C1 segment of cervical spinal cord (tissue), 14 donors: ENCODE measurements at places on chromosomes 16 and 17.

DNA sequence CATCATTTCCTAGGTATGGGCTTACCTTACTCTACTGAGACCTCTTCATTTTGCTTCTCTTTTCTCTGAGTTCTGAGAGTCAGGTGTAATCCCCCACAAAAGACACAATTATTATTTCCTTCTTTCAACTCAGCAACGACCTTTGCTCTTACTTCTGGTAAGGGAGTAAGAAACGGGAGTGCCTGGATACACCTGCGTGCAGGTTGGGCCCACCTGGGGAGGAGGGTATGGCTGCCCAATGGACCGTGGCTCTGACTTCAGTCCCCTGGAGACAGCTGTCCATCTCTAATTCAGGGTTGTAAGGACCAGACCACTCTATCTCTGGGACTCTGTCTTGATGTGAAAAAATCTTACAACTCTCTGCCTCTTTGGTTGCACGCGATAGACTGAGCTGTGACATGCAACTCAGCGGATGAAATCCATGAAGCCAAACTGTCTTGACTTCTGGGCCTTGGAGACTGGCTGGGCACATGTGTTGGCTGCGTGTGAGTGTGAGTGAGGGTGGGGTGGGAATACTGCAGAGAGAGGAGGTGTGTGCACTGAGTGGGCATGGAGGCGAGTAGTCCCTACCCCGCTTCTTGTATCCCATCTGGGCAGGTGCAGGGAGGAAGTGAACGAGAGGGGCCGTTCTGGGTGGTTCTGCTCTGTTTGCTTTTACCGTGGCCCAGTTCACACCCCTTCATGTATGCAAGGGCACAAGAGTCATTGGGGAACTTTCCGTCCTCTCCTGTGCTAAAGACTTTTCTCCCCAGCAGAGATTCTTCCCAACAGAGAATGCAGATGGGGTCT is 1.2 kb downstream of the TMEM238L start:
- DNase-seq = no peak

DNA sequence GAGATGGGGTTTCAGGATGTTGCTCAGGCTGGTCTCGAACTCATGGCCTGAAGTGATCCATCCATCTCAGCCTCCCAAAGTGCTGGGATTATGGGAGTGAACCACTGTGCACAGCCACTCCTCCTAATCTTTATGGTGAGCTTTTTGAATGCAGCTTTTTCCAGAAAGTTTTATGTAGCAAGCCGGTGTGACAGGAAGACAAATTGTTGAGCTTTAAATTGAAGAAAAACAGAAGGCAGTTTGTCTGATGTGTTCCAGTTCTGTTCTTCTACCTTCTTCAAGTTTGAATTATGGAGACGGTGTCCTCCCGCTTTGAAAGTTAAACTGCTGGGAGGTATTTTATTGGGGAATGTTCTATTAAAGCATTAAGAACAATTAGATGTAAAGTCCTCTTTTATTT is 177.1 kb downstream of the SNX29 start:
- no peak for DNase-seq

GRCh38 chr16:22320572-22321339 is 23.5 kb downstream of the POLR3E start:
- DNase-seq = no peak

DNA sequence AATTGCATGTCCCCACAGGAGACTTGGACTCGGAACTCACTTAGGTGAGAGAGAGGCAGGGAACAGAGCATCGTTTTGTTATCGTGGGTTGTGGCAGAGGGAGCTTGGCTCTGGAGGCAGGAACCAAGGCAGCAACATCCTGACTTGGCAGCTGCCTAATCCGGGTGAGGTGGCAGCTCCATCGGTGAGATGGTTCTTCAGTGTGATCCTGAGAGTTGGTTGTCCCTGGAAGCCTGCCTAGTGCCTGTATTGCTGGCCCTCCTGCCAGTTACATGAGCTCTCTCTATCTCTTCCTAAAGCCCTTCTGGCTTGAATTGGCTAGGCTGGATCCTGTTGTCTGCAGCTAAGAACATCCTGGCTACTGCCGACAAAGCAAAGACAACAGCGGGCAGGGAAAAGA is 19.9 kb upstream of the SEC14L1 start:
- peak; percentile 24 for DNase-seq

DNA sequence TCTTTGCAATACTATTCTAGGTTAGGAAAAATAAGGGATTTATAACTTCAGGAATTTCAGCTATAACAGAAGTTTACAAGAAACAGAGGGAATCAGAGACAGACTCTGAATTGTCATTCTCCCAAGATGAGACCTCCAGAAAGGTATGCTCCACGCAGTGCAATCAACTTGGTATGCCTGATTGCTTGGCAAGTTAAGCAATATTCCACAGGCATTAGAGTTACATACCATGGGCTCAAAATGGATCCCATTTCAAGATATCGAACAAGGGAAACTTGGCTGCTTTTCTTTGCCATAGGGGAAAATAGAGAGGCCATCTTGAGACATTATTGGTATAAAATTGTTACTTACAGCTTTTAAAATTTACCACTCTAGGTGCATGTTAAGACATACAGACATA is 615.6 kb upstream of the SOX9 start:
- DNase-seq = no peak

GRCh38 chr17:2874189-2874686 is 78.0 kb downstream of the RAP1GAP2 start:
- no peak for DNase-seq

DNA sequence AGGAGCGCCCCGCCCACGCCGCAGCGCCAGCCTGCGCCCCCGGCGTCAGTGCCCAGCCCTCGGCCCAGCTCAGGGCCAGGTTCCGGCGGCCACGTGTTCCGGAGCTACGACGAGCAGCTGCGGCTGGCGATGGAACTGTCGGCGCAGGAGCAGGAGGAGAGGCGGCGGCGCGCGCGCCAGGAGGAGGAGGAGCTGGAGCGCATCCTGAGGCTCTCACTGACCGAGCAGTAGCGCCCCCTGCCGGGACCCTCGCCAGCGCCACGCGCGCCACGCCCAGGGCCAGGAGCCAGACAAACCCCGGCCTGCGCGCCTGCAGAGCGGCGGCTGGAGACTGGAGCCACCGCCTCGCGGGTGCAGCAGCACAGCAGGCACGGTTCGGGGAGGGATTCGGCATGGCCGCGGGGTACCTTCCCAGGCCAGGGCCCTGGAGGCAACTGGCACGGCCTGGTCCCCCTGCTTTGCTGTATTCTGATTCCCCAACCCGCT is 9.3 kb downstream of the CORO6 start:
- DNase-seq = peak; percentile 83

DNA sequence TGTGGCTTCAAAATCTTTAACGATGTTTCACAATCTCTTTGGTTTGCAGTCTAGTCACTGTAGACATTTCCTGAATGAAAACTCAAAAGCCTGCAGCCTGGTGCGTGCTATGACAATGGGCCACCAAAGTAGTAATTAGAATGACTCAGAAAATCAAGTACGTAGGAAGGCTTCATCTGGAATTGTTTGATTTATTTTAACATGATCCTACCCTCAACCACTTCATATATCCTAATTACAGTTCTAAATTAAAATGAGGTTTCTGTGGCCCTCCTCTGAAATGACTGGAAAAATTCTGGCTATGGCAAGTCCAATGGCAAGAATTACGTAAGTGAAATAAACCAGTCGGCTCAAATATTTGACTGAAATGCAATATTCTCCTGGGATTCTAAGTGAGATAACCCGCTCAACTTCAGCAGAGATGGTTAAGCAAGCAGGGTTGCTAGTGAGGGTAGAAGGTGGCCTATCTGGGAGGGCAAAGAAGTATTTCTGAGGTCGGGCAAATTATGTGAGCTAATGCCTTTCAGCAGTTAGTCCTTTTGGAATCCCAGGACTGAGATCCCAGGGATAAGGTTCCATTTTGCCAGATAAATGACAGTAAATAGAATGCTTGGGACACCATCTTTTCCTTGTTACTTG is 145.6 kb upstream of the MYOCD start:
- no peak for DNase-seq

- no peak for DNase-seq
Measured at GRCh38 chr16:23969468-23970297, 133.9 kb downstream of the PRKCB start.

GRCh38 chr17:57982452-57983170 is 5.4 kb downstream of the VEZF1 start:
- no peak for DNase-seq

DNA sequence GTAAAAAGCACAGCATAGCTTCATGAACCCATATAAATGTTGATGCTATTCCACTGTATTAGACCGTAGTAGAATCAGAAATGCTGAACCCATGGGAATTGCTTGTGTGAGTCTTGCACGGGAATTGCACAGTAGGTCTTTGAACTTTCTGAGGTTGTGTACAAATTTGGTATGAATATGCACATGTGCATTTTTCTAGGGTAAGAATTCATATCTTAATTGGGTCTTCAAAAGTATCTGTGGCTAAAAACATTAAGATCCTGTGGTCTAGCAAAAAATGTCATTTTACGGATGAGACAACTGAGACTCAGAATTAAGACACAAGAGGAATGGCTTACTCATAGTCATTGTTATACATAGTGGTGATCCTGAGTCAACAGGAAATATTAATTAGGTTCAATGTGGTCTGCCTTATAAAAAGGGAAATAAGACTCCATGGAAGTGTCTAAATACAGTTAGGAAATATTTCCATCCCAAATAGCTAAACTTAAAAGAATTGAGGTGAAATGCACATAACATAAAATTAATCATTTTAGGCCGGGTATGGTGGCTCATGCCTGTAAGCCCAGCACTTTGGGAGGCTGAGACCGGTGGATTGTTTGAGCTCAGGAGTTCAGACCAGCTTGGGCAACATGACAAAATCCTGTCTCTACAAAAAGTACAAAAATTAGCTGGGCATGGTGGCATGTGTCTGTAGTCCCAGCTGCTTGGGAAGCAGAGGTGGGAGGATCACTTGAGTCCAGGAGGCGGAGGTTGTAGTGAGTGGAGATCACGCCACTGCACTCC is 22.8 kb downstream of the TAOK1 start:
- DNase-seq = no peak

DNA sequence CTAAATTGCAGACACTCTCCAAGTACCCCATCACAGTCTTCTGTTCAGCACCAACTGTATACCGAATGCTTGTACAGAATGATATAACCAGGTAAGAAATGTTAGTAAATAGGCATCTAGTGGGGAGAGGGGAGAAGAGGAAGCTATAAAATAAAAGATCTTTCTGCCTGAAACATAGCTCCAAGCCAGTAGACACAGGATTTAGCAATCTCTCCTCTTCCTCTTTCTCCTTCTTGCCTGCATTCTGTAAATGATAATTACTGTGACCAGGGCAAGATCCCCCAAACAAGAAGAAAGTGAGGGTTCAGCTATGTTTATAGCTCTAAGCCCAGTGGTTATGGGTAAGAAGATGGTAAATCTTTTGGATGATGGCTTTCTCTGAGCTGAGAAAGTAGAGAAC is 17.9 kb downstream of the ACSM3 start:
- no peak for DNase-seq

- DNase-seq = no peak
Measured at GRCh38 chr17:43354371-43354770, 44.4 kb upstream of the ARL4D start.

GRCh38 chr17:6347776-6348175 is 87.1 kb downstream of the AIPL1 start:
- no peak for DNase-seq

DNA sequence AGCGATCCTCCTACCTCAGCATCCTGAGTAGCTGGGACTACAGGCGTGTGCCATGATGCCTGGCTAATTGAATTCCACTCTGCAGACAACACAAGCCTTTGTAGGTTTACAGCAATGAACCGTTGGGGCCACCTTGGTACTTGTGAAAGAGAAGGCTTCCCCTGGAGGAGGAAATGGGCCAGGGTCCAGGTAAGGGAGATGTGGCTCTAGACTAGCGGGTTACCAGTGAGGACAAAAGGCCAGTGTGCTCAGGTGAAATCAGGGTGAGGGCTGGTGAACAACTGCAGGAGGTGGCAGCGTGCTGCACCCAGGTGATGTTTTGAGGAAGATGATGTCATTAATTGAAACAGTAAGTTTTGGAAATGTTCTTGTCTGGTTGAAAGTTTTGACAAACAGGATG is 6.7 kb downstream of the SDR42E1 start:
- no peak for DNase-seq

DNA sequence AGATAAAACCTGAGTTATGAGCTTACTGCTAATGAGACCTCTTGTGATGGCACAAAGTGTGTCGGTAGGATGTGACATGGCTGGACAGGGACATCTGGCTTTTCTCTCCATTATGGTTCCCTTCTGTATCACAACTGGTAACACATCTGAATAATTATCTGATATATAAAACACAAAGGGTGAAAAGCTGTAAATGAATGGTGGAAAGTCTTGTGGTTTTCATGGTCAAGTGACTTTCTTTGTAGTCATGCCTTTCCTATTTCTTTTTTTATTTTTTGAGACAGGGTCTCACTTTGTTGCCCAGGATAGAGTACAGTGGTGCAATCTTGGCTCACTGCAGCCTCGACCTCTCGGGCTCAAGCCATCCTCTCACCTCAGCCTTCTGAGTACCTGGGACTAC is 35.3 kb upstream of the ZFHX3 start:
- no peak for DNase-seq

GRCh38 chr16:77579351-77579891 is 142.9 kb upstream of the NUDT7 start:
- DNase-seq = no peak

- DNase-seq = no peak
Measured at GRCh38 chr17:40914075-40914855, 23.2 kb downstream of the KRT23 start.

GRCh38 chr17:64005734-64006167 is 7.6 kb downstream of the PRR29 start:
- no peak for DNase-seq

- peak; percentile 44 for DNase-seq
Measured at GRCh38 chr17:42653179-42654124, 5.6 kb upstream of the TUBG2 start.

GRCh38 chr16:90053902-90054500 is 23.1 kb downstream of the PRDM7 start:
- DNase-seq = no peak

DNA sequence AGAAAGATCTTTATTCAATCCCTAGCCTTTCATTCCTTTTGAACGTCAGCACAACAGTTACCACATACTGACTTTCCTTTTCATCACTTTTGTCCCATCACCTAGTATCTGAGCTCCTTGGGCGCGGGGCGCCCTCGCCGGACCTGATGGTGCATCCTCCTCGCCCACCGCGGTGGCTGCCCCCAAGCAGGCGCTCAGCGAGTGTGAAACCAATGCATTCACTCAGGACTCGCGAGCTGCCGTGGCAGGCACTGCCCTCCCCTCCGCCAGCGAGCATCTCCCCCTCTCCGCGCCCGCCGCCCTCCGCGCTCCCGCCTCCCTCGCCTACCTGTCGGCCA is 756 bp downstream of the KLHL11 start:
- DNase-seq = no peak

DNA sequence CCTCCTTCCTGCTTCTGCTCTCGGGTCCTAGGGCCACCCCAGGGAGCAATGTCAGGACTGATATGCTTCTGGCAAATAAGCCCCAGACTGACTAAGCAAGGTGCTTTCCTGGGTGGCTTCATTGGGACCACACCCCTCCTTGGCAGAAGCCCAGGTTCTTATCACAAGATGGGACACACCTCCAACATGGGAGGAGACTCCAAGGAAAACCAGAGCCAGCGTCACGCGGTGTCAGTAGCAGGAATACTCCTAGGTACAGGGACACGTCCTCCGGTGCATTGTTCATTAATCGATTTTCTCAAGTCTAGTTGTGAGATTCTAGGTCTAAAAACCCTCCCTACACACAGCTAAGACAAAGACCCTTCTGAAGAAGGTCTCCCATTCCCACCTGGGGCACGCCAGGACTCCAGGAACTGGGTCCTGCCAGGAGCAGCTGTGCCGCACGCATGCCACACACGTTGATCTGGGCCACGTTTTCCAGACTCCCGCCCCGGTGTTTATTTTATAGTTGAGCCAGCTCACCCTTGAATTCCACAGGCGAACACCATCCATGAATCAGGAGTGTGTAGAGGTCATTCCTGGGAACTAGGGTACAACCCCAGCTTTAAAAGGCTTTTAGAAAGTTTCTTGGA is 30.8 kb downstream of the FA2H start:
- no peak for DNase-seq
